Anterior cingulate cortex (tissue), 58 donors: ENCODE measurements at places on chromosomes 6 and 20.

GRCh38 chr6:143647191-143647590 lies 30.6 kb upstream of the PHACTR2 start:
- DNase-seq, result no peak

GRCh38 chr6:144809120-144809519 lies 524.0 kb downstream of the UTRN start:
- no peak for DNase-seq

- DNase-seq, result no peak
Observed at GRCh38 chr20:43922614-43923013, 8.0 kb downstream of the TOX2 start.

DNA sequence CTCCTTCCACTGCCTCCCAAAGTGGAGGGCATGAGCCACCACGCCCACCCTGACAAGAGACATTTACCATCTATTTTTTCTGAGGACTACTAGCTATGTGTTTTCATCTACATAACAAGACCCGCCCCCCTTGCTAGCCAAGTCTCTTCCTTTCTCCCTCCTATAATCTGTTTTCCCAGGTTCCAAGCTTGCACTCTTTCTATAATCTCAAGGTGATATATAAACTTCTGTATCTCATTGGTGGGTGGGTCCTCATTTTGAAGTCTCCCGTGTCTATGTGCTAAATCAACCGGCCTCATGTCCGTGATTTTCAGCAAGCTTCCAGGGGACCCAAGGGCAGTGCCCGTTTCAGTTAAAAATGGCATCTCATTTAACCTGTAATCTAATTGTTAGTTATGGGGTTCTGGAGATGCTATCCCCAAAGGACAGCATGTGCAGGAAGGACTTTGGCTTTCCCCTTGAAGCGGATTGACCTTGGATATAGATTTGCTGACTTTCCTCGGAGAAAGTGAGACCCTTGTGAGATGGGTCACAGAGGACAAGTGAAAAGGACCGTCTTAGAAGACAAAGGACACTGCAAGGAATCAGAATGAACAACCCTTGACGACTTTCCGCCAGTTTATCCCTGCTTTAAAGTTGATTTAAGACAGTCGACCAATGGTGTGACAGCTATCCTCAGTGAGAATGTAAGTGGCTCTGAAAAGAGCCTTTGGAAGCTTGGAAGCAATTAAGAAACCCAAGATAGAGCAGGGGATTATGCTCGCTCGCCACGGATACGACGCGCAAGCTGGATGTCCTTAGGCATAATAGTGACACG lies 22.4 kb downstream of the OR2B2 start:
- no peak for DNase-seq

GRCh38 chr6:152734630-152735029 lies 16.0 kb upstream of the VIP start:
- no peak for DNase-seq

DNA sequence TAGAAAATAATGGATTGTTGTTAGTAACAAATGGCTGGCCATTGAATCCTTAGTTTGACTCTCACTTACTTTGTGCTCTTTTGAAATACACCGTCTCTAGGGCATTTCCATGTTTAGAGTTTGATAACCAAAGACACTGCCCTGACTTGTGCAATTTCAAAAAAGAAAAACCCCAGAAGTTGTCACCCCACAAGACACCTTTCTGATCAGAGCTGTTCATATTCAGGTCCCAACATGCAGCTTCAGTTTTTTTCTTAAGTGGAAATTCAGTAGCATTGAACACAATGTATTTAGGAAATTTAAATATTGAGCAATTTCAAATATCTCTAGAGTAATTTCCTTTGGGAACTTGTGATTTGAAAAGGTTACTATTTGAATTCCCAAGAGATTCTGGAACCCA lies 19.4 kb downstream of the CRYBG1 start:
- DNase-seq, result no peak

GRCh38 chr20:52913650-52914387 lies 58.3 kb upstream of the TSHZ2 start:
- DNase-seq, result no peak
